Aorta (tissue), 5 donors: ENCODE measurements at places on chromosomes 11 and 22.

GRCh38 chr11:2983908-2984307, 8.2 kb downstream of the NAP1L4 start:
- DNase-seq: no peak

GRCh38 chr11:126722956-126723664, 277.5 kb downstream of the KIRREL3 start:
- no peak for DNase-seq

DNA sequence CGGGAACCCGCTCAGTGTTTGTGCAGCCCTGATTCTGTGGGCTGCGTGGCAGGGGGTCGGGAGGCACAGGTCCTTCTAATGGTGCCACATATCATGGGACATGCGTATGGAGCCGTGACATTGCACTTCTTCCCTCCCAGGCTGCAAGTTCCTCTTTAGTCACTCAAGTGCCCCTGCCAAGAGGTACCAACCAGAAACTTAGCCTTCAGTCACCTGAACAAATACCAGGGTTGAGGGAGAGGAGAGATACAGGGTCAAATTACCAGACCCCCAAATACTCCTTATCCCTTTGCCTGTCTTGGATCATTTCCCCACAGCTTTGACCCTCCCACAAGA, 209.1 kb downstream of the BUD13 start:
- DNase-seq: no peak

DNA sequence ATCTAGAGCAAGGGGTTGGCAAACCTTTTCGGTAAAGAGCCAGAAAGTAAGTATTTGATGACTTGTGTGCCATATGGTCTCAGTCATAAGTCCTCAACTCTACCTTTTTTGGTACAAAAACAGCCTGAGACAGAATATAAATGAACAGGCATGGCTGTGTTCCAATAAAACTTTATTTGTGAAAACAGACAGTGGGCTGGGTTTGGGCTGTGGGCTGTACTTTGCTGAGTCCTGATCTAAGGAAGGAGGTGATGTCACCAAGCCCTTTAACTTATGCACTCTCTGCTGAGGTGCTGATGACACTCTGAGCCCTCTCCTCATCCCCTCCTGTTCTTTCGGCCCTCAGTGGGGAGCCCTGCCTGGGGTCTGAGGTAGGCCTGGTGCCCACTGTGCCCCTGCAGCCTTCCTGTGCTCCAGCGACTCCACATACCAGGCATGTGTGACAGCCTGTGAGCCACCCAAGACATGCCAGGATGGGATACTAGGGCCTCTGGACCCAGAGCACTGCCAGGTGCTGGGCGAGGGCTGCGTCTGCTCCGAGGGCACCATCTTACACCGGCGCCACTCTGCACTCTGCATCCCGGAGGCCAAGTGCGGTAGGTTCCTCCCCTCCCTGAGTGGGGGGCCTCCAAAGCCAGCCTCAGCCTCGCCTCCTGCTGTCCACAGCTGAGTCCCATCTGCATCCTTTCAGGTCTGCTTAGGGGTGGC, 85.9 kb upstream of the MYOD1 start:
- DNase-seq: no peak

GRCh38 chr22:22348127-22348814, 103.7 kb downstream of the VPREB1 start:
- DNase-seq: no peak

- no peak for DNase-seq
Measured at GRCh38 chr11:88535266-88535665, 197.7 kb upstream of the CTSC start.

DNA sequence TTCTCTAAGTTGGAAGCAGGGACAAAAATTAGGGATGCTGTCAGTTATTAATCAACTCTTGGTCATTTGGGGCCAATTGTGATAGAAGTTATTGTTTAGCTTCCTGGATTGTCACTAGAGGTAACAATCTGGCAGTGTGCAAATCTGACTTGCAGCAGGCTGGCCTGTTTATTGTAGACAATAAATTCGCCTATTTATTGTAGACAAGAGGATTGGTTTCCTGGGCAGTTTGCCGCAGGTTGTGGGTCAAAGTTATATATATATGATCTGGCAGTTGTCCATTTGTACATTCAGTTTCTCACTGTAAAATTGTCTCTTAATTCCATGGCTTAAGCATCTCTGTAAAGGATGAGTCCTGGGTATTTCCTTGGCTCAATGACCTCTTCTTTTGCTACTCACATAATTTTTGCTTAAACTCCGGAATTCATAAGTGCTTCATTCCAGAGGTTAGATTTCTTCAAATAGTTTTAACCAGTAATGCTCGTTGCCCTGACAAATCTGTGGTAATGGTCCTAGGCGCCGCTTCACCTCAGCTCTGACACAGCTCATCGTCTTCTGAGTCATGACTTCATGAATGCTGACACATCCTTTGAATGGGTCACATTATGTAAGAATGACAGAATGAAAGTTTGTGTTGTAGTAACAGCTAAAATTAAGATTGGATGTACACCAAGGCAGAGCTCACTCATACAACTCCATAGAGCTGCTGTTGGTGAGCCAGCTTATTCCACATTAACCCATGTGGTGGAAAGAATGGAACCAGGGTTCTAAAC, 7.8 kb upstream of the MMP3 start:
- no peak for DNase-seq

DNA sequence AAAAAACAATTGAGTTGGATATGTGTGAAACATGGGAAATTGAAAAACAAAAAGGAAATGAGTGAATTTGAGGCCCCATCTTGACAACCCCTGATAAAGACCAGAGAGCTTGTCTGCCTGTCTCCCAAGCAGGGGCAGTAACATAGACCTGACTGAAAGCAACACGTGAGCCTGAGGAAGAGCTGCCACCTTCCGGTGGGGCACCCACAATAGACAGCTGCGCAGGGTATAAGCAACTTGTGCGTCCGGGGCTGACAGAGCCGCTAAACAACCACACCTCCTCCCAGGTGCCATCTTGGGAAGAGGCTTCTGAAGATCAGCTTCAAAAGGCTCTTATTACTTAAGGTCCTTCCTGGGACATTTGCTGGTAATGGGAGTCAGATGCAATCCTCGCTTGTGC, 166.8 kb downstream of the NTM start:
- DNase-seq: no peak

GRCh38 chr22:24146791-24147353, 34.4 kb upstream of the SUSD2 start:
- DNase-seq: peak; percentile 74

GRCh38 chr11:61714916-61715315, 34.7 kb downstream of the DAGLA start:
- no peak for DNase-seq

DNA sequence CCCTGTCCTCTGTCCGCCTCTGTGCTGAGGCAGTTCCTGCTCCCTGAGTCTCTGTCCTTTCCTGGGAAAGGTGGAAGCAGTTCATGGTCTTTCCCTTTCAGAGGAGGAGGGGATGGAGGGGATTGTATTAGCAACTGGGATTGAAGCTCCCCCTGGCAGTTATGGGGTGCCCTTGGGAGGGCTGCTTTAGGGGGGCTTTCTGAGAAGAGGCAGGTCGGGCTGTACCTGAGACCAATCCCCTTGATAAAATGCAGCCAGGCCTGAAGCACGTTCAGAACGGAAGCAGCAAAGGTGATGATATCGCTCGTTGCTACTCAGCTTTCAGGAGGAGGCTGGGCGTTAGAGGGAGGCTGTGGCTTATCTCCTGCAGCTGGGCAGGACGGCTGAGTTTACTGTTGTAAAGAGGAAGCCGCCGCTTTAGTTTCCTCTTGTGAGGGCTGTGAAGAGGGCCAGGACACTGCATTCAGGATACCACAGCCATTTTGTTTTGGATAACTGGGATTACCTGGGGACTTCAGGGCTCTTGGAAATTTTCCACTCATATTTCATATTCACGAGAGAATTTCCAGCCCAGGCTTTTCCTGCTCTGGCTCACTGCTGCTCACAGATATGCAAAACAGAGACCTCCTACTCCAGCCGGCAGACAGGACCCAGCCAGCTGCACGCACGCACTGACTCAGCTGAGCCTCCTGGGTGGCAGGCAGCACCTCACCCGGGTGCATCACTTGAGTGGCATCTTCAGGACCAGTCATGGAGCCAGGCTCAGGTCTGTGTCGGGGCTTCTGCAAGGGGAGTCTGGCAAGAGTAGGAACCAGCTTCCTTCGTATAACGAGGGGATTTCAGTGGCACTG, 798 bp downstream of the AMPD3 start:
- DNase-seq: peak; percentile 77

DNA sequence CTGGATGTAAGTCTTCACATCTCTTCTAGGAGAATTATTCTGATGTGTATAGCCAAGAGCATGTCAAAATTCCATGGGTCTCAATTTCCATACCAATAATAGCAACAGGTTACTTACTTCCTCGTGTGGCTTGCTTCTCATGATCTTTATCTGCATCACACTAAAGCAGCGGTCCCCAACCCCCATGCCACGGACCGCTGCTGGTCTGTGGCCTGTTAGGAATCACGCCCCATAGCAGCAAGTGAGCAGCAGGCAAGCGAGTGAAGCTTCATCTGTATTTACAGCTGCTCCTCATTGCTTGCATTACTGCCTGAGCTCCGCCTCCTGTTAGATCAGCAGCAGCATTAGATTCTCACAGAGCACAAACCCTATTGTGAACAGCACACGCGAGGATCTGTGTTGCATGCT, 28.9 kb upstream of the SLC25A1 start:
- DNase-seq: peak; percentile 31

DNA sequence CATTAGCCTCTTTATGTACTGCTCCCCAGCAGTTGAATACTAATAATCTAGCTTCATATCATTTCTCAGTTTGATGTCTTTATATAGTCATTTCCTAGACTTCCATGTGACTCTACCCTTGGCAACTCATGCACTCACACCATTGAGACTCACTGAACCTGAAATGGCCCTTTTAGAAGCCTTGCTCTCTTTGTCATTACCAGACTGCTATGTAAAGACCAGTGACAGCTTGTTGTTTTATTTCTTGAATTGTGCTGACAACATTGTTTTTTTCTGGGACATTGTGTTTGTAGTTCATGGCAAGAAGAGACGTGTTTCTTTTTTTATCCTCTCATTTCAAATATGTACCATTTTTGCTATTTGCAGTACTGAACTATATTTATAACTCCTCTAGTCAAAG, 256.5 kb downstream of the CNTN5 start:
- no peak for DNase-seq

- no peak for DNase-seq
Measured at GRCh38 chr11:27358296-27358695, 4.7 kb downstream of the CCDC34 start.

DNA sequence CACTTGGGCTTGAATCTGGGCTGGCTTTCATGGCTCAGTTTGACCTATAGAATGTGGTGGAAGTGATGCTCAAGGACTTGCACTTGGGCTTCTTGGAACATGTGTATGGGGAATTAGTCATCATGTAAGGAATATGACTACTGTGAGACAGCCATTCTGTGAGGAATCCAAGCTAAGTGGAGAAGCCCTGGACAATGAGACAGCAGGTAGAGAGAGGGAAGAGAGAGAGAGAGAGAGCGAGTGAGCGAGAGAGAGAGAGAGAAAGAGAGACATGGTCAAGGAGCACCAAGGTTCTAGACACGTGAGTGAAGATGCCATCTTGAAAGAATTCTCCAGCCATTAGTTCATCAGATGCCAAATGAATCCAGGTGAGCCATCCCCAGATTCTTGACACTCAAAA, 261.6 kb upstream of the SORL1-AS1 start:
- DNase-seq: no peak

GRCh38 chr22:20015971-20016733, 471 bp downstream of the ARVCF start:
- peak; percentile 65 for DNase-seq

DNA sequence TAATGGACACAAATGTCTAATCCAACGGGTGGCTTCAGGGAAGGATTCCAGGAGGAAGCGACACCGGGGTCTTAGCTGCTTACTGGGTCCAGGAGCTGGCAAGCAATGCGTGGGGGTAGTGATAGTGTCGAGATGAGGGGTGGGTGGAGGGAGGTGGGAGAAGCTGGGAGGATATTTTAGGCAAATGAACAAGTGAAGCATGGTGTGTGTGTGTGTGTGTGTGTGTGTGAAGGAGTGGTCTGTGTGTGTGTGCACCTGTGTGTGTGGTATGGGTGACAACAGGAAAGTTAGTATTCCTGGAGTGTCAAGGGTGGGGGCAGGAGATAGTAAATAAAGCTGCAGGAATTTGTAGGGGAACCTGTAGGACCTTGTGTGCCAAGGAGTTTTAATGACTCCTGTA, 126.9 kb upstream of the ZBED5 start:
- DNase-seq: no peak

DNA sequence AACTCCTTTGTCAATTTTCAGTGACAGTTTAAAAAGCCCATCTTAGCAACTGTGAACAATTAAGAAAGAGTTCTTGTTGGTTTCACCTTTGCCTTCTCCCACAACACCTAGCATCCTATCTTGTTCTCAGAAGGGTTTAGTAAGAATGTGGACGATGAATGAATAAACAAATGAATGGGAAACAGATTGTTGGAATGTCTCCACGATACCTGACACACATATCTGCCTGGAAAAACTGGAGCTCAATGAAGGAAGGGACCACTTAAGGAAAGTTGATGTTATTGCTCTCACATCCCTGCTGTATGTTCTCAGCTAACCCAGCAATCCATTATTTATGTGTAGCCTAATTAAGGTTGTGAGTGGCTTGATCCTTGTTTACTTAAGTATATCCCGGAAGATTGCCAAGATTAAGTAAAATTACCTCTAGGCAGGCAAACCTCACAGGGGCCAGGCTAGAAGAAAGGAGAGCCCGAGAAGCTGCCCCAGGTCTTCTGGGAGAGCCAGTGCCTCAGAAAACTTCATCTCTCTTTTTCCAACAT, 286.4 kb downstream of the NXPE2 start:
- no peak for DNase-seq

- DNase-seq: no peak
Measured at GRCh38 chr11:95660038-95660437, 129.5 kb downstream of the FAM76B start.

GRCh38 chr11:28343304-28344233, 235.4 kb downstream of the METTL15 start:
- DNase-seq: no peak

- DNase-seq: no peak
Measured at GRCh38 chr22:22164541-22165272, 79.9 kb upstream of the VPREB1 start.

- no peak for DNase-seq
Measured at GRCh38 chr11:1782831-1783724, 19.4 kb upstream of the CTSD start.
